ENCODE measurements at places on chromosomes 5 and 9. TPM values are rescaled to one million over a fixed set of nuclear protein-coding genes. Genes with fewer than 3 reads are reported as not detected.

PCDHB4 gene
- 0.41 TPM for total RNA-seq

VCAN gene
- total RNA-seq, result 85.8 TPM

DMGDH gene
- not detected for total RNA-seq

TAF1L gene
- not detected for total RNA-seq

LCP2 gene
- 0.21 TPM for total RNA-seq

CATSPER3 gene
- not detected for total RNA-seq

PCA3 gene
- not detected for total RNA-seq

LHFPL2 gene
- total RNA-seq, result 33.1 TPM

DNA sequence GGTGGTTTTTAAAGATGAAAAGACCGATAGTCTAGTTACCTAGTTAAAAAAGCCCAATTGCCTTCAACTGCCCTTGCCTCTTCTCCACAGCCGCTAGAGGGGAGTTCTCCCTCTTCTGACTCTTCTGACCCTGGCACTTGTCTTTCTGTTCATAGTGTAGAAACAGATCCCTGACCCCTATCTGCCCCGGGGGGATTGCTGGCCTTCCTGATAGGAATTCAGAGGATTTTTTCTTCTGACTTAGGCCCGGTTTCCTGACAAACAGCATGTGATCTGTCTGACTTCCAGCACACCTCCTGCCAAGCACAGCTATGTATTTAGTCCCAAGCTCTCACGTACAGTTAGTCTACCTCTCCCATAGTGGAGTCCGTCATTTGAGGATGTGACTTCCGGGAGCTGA, 5.0 kb upstream of the TMEM268 start:
- peak; percentile 37 for DNase-seq

GRCh38 chr5:123659011-123659410, 147.0 kb downstream of the CSNK1G3 start:
- no peak for DNase-seq

- no peak for DNase-seq
Observed at GRCh38 chr9:76298521-76299144, 95.6 kb downstream of the RFK start.

- no peak for DNase-seq
Observed at GRCh38 chr9:19998153-19998552, 209.3 kb upstream of the SLC24A2 start.

- DNase-seq, result peak; percentile 92
Observed at GRCh38 chr9:14314929-14315874, 1.3 kb upstream of the NFIB start.

GRCh38 chr9:125089331-125089730, 54.0 kb downstream of the SCAI start:
- no peak for DNase-seq

GRCh38 chr5:123180676-123181393, 91.8 kb downstream of the PRDM6 start:
- DNase-seq, result no peak

DNA sequence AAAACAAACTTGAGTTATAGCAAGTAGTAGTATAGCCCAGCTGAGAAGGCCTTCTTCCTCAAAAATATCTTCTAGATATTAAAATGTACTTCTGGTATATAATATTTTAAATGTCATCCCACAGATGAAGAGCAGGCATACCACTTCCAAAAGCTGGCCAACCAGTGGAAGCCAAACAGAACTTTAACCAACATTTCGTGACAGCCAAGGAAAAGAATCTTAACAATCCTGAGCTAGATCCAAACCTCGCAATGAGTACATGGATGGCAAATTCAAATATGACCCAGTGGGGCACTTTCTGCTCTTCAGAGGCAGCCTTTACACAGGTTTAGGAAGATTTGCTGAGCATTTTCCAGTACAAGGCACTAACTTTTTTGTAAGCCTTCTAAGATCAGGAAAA, 91.8 kb upstream of the ACO1 start:
- no peak for DNase-seq

DNA sequence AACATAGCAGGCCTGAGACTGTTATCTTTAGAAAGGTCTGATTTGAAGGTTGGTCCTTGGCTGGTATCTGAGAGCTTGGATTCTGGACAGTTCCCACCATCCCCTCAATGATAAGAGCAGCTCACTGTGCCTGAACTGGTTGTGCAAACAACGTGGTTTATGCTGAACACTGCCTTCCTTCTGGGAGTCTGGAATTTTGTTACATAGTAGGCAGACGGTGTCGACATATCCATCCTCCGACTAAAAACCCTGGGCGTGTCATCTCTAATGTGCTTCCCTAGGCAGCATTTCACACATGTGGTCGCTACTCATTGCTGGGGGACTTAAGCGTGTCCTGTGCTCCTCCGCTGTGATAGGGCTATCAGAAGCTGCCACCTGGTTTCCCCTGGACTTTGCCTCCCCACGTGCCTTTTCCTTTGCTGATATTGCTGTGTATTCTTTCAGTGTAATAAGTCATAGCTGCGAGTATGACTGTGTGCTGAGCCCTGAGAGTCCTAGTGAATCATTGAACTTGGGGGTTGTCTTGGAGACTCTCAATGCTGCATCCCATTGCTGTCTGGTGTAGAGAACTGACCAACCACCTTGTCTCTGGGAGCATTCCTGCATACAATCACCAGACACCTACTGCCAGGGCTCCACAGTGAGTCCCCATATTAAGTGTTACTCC, 119.1 kb upstream of the TBC1D2 start:
- DNase-seq, result peak; percentile 55

DNA sequence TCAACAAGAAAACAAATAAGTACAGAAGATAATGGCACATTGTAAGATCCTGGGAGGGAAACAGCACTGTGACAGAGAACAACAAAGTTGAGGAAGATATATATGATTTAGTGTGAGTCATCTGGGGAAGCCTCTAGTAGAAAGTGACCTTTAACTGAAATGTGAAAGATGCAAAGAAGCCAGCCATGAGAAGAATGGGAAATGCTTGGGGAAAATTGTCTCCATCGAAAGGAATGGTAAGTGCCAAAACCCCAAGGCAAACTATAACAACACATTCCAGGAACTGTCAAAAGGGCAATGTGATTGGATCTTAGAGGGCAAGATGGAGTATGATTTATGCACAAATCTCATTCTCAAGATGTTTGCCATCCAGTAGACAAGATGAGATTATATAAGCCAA, 537.8 kb upstream of the BRINP1 start:
- DNase-seq, result no peak

DNA sequence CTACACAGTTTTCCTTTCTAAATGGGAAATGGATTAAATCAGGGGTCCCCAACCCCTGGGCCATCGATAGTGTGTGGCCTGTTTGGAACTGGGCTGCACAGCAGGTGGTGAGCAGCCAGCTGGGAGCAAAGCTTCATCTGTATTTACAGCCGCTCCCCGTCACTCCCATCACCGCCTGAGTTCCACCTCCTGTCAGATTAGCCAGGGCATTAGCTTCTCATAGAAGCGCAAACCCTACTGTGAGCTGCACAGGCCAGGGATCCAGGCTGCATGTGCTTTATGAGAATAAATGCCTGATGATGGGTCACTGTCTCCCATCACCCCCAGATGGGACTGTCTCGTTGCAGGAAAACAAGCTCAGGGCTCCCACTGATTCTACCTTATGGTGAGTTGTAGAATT, 41.2 kb upstream of the FLT4 start:
- DNase-seq, result no peak

DNA sequence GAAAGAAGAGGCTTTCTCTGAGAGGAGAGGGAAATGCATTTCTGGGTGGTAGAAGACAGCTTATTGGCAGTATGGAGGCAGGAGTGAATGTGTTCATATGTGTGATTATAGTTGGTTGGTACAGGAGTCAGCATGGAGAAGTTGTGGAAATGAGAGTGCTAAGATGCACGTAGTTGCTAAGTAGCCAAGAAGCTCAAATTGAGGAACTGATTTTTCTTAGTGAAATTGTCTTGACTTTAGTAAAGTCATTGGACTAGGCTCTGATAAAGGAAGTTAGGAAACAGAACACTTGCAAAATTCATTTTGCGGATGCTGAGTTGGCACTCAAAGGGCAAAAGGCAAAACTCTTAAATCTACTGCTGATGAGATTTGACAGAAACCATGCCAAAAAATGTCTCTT, 158.9 kb upstream of the VCAN start:
- no peak for DNase-seq

DNA sequence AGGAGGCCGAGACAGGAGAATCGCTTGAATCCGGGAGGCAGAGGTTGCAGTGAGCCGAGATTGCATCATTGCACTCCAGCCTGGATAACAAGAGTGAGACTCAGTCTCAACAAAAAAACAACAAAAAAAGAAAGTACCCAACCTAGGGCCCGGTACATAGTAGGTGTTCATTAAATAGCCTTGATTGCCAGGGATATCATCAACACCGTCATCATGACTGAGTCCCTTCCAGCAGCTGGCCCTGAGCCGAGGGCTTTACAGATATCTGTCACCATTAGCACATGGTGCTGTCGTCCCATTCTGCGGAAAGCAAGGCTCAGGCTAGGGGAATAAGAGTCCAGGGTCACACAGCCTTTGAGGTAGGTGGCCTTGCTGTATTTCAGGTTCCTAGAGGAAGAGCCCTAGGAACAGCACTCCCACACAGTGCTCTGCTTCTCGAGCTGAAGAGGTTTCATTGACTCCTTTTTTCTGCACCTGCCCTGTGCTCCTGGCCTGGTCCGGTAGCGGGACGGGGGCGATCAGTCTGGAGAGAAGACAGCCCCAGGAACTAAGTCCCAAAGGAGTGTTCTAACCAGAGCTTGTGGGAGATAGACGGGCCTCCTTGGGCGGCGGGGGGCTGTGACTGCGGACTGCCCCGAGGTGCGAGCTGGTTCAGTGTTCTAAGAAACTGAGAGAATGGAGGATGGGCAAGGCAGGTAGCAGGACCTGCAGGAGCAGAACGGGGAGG, 48.2 kb downstream of the CXXC5 start:
- no peak for DNase-seq

- peak; percentile 77 for DNase-seq
Observed at GRCh38 chr5:103258957-103259704, 568 bp downstream of the MACIR start.

GRCh38 chr5:87076931-87077330, 190.8 kb upstream of the RASA1 start:
- DNase-seq, result no peak

DNA sequence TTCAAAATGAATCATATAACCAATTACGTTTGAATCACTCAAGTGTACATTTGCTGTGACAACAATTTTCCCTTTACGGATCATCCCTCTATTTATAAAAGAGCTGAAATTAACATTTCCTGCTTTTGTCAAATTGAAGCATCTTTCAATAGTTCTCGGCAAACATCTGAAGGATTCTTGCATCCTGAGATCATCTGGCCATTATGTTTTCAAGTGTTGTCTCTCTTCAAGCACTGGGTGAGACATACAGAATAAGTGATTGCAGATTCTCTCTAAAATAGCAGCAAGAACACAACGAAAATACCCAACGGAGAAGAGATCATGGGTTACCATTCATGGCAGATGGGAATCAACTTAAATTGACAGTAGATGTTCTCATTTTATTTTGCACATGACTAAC, 283.4 kb upstream of the GRAMD2B start:
- DNase-seq, result no peak

DNA sequence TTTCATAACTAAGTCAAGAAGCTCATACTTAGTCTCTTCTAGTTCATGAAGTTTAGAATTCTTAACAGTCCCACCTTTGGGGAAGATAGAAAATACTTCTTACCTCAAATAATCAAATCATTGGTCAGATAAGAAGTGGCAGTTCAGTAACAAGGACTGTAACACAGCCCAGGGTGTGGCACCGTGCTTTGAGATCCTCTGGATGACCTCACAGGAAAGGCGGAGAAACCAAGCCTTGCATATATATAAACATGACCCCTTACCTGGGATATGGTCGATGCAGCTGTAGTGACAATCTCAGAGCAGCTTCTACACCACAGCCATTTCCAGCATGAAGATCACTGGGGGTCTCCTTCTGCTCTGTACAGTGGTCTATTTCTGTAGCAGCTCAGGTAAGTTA, at the start of gene SPINK7:
TSS of gene SPINK7 (plus strand) at position 271 of the 400 bp plus-strand sequence. CDS start at position 332, 61 bp downstream.
- DNase-seq, result no peak
